ENCODE measurements at places on chromosomes 2 and 18. TPM values are rescaled to one million over a fixed set of nuclear protein-coding genes. Genes with fewer than 3 reads are reported as not detected.

DNA sequence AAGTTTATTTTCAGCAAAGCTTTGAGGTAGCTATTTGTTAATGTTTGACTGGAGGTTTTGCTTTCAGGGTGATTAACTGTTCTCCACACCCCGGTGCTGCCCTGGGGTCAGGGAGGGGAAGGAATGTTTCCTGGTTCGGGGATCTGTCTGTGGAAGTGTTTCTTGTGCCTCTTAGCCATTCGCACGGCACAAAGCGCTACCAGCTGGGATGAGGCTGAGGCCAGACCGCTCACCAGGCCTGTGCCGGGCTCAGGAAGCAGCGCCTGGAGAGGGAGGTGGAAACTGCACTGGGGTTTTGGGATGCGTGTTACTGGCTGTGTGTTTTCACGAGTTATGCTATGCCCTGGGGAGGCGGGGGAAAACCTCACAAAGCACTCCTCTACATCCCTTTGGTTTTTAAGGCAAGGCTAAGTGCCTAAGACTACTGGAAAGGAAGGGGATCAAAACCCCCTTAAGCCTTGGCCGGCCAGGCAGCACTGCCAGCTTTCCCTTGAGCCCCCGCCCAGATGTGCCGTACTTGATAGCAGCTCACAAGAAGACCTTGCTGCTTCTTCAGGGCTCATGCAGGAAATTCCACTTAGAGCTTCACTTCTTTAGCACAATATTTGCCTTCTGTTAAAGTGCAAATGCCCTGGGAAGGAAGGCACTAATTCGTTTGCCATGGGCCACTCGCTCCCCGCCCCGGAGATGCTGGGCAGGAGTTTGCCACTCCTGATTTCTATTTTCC lies 65.7 kb upstream of the CNGA3 start:
- H3K36me3 ChIP-seq, result no peaks in the 10 kb centered on the region
- H3K27me3 ChIP-seq, result peaks cover 2% of the 10 kb centered on the region
- H3K4me1 ChIP-seq, result no peaks in the 10 kb centered on the region
- no peak for DNase-seq
- H3K4me3 ChIP-seq, result no peak overlapping the region
- no peak overlapping the region for H3K27ac ChIP-seq

GRCh38 chr18:67041334-67041733 lies 437.4 kb upstream of the CDH19 start:
- no peak overlapping the region for H3K27ac ChIP-seq
- H3K4me1 ChIP-seq, result no peaks in the 10 kb centered on the region
- no peaks in the 10 kb centered on the region for H3K27me3 ChIP-seq
- H3K36me3 ChIP-seq, result no peaks in the 10 kb centered on the region

DNA sequence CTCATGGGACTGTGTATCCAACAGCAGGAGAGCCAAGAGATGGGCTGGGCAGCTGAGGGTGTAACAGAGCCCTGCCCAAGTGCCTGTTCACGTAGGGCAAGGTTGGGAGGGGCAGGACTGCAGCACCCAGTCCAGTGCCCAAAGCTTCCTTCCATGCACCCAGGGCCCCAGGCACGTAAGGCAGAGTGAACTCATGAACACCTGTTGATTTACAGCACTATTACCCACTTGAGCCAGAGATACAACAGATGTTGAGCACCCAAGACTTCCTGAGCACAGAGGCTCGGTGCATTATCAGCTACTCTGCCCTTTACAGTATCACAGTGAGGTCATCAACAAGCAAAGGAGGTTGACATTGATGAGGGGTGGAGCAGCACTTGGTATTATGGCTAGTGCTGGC lies 50.2 kb upstream of the FHL2 start:
- H3K4me3 ChIP-seq, result no peak overlapping the region
- no peaks in the 10 kb centered on the region for H3K36me3 ChIP-seq
- H3K27ac ChIP-seq, result no peak overlapping the region

DNA sequence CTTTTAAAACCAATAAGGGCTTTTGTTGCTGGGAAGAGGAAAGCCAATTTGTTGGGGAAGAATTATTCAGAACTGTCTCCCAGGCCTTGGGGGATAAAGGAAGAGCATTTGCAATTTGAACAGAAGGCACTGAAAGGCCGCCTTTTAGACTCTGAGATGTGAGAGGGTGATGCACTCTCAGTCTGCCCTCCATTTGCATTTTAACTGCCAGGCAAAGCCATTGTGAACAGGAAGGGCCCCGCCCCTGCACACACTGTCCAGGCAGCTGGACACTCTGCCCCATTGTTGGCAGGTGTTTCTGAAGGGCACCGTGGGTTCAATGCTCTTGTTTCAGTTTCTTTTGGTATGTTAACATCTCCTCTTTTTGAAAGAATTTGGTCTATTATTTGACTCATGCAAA lies 169.5 kb upstream of the COPS8 start:
- H3K4me1 ChIP-seq, result no peaks in the 10 kb centered on the region
- H3K36me3 ChIP-seq, result no peaks in the 10 kb centered on the region
- no peaks in the 10 kb centered on the region for H3K27me3 ChIP-seq

Gene AKAIN1
- total RNA-seq, result not detected

All from astrocyte (in vitro differentiated cells and primary cell).